Activated CD4-positive, alpha-beta T cell treated with anti-CD3 and anti-CD28 coated beads, Interleukin-2, amount 50 U/mL, for 24 hours (primary cell): ENCODE measurements at places on chromosomes 3 and 15.

DNA sequence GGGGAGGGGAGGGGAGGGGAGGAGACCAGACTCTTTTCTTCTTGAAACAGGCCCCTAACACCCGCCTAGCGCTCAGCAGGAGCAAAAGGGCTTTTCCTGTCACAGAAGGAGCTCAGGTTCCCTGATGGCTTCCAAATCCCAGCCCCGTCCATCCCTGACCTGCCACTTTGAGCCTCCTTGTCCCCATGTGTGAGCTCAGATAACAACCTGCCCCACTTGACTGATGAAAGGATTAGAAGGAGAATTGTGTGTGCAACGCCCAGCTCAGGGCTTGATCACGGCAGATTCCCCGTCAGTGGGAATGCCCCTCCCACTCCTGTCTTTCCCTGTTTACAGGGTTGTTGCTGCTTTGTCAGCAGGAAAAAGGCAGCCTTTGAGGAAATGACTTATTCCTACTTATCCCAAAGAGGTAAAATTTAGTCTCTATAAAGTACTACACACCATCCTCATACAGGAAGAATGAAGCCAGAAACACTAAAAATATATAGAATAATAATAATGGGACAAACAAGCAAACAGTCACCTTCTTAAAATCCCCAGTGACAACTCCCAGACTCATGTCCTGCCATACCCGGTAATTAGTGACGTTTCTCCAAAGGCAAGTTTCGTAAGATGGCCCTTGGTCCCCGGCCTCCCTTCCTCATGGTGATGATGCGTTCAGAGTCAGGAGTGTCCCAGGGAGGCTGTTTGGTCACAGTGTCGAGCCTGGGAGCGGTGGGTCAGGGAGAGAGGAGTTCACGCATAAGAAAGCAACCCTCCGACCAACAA is 6.1 kb upstream of the LRRC15 start:
- DNase-seq, result no peak

DNA sequence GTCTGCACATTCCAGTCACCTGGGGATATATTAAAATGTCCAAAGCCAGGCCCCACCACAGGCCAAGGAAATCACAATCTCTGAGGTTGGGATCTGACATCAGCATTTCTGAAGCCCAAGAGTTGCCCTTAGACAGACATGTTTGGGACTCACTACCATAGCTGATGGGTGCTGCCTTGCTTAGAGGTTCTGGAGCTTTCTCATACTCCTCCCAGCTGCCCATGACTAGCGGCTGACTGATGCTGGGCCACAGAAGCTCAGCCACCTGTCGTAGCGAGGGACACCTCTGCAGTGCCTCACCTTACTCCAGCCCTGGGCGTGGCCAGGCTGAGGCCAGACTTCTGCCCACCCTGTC is 58.8 kb upstream of the XCR1 start:
- DNase-seq, result no peak

GRCh38 chr15:48636511-48636910 is 9.0 kb downstream of the FBN1 start:
- no peak for DNase-seq

DNA sequence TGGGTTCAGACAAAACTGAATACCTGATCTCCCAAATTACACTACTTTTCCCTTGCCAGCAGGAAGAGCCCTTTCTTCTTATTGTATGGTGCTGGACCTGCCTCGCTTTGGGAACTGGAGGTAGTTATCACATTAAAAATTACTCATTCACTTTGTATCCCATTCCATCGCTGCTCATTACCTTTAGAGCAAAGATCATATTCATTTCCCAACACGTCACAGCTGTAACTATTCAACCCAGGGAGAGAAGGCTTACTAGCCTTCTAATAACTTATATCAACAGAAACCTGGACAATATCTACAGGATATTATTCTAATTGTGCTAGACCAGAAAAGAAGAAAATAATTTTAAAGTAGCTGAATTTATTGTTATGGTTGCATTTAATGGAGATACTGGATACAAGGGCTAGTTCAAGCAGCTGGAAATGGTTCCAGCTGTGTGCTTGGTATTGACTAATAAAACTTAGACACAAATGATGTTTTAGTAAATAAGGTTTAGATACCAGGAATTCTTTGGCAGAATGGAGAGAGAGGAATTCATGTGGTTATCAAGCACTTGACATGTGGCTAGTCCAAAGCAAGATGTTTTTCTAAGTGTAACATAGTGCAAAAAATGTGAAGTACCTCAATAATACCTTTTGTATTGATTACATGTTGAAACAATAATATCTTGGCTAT is 656.3 kb downstream of the ROBO1 start:
- DNase-seq, result no peak

- no peak for DNase-seq
These were observed 218.8 kb downstream of the TBL1XR1 start for GRCh38 chr3:176978441-176978840.

DNA sequence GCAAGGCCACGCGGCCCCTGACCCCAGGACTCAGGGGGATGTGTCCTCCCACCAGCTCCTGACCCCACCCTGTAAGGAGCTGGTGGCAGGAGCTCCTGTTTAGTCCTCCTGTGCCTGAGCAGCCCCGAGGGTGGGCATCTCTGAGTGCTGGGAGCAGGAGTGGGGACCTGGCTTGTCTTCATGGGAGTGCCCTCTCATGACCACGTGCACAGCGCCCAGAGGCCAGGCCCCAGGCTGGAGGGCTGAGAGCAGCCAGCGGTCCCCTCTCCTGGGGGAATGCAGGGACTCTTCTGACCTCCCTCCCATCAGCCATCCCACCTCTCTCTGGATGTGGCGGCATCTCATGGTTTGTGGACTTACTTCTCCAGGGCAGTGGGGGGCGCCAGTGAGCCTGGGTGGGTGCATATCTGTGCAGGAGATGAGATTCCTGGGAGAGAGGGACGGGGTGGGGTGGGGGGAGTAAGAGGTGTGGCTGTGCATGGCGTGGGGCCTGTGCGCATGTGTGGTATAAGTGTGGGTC is 205.6 kb downstream of the TBC1D2B start:
- no peak for DNase-seq

DNA sequence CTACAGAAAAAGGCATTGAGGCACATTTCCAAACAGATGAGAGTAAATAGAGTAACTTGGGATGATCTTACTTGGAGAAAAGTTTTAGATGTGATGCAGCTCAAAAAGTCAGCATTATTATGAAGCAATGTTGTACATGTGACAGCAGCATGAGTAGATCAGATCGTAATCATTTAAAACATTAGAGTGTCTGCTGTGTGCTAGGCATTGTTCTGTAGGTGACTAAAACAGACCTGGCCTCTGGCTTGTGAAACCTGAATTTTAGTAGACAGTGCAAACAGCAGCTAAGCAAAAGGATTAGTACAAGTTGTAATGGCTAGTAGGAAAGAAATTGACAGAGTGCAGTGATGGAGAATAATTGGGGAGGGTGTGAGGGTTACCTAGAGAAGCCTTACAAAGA is 15.1 kb downstream of the UBE2E1 start:
- no peak for DNase-seq

- no peak for DNase-seq
These were observed 241.1 kb upstream of the ICE2 start for GRCh38 chr15:60720086-60720485.

GRCh38 chr3:156579427-156579851 is 24.5 kb upstream of the SSR3 start:
- DNase-seq, result no peak

DNA sequence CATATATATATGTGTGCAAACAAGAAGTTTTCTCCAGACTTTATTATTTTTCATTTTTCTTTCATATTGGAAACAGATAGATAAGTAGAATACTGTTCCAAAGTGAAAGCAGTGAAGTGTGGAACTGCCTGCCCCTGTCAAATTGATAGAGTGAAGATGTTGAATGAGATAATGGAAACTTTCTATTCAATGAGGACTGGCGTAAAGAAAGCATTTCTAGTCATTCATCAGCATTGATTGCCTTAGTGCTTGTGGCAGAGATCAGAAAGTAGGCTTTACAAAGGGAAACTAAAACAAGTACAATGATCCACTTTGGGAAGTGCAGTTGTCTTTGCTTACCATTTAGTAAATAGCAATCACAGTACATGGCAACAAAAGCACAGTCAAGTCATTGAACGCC is 300.0 kb downstream of the CADM2 start:
- no peak for DNase-seq

DNA sequence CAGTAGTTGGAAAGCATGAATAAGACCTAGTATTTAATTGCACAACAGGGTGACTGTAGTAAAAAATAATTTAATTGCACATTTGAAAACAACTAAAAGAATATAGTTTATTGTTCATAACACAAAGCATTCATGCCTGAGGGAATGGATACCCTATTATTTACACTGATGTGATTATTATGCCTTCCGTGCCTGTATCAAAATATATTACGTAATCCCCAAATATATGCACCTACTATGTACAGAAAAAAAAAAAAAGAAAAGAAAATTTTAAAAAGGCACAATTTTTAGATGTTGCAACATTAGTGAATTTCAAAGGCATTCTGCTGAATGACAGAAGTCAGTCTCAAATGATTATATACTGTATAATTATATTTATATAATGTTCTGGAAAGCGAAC is 647.2 kb upstream of the BCHE start:
- no peak for DNase-seq

- DNase-seq, result no peak
These were observed 5.2 kb downstream of the FURIN start for GRCh38 chr15:90873488-90873997.

- no peak for DNase-seq
These were observed 112.2 kb downstream of the FEZF2 start for GRCh38 chr3:62261121-62261520.

GRCh38 chr3:28343144-28343543 is 5.4 kb upstream of the ZCWPW2 start:
- no peak for DNase-seq

GRCh38 chr15:25239471-25240345 is 199.1 kb downstream of the UBE3A start:
- no peak for DNase-seq

GRCh38 chr3:148950806-148951205 is 40.5 kb upstream of the GYG1 start:
- no peak for DNase-seq

GRCh38 chr3:65507437-65507836 is 531.3 kb downstream of the MAGI1 start:
- DNase-seq, result no peak

GRCh38 chr3:24315356-24315755 is 179.3 kb downstream of the THRB start:
- DNase-seq, result no peak

DNA sequence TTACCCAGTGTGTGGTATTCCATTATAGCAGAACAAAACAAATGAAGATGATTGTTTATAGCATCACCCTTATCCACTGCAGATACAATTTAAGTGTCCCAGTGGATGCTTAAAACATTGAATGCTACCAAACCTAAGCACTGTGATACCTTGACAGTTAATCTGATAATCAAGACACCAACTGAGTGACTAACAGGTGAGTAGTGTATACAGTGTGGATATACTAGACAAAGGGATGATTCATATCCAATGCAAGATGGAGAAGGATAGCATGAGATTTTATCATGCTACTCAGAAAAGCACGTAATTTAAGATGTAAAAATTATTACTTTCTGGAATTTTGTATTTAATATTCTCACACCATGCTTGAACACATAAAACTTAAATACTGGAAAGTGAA is 1449.0 kb downstream of the OTOL1 start:
- no peak for DNase-seq

DNA sequence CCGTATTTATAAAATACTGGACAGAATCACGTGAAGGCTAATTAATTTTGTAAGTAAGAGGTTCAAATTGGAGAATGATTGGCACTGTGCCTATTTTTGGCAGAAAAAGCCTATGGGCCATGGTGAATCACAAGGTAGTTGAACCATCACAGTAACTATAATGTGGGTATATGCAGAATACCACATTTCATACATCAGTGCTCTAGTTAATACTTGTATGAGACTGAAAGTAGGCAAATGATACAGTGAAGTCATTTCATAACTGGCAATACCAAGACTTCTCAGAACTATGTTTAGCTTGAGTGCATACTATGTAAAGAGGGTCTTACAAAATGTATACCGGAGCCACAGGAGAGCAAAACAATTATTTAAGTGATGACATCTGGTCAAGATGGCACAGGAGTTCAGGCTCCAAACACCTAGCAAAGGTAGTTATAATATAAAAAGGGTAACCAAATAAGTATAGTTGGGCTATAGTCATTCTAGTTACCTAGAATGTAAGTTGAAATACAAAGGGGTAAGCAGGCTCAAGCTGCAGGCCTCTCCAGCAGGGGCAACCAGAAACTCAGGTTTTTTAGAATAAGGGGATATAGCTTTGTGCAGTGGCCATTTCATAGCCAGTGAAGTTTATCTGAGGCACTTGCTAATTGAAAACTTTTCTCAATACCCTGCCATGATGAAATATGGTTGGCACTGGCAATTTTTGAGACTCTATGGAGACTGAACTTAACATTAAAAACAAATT is 19.1 kb downstream of the GPR160 start:
- DNase-seq, result no peak

GRCh38 chr3:195397524-195397923 is 45.3 kb downstream of the ACAP2 start:
- DNase-seq, result no peak

DNA sequence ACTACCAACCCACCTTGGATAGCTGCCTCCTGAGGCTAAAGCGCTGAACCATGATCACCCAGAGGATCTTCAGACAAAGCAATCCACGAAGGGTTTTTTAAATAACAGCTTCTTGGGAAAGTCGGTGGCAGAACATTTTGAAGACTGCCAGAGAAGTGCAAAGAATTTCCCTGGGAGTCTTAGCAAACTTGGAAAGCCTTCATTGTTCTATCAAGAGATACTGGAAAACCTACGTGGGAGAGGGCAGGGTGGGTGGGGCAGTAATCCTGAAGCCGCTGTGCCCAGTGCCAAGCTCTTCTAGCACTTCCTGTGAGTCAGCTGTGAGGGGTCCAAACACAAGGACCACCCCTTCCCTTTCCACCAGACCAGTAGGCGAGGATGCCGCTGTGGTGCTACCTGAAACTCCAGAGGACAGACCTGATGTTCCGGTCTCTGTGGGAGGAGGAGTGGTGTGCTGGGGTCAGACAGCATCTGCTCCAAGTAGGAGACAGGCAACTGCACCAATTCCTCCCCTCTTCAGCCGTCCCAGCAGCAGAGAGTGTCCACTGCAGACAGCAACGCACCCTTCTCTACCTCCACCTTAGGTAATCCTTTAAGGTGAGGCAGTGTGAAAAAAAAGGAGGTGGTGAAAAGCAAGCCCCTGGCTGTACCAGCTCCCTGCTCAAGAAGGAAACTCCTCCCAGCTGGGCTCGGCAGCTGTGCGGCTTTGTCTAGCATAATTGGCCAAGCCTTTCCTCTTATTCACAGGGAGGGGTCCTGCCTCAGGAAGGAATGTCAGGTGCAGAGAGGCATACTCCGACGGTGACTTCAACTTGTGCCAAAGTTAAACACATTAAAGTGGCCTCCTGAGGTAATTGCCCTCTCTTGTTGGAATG is 99.0 kb downstream of the TMCC1 start:
- no peak for DNase-seq

GRCh38 chr15:74603026-74603788 is 12.4 kb upstream of the CLK3 start:
- DNase-seq, result no peak

DNA sequence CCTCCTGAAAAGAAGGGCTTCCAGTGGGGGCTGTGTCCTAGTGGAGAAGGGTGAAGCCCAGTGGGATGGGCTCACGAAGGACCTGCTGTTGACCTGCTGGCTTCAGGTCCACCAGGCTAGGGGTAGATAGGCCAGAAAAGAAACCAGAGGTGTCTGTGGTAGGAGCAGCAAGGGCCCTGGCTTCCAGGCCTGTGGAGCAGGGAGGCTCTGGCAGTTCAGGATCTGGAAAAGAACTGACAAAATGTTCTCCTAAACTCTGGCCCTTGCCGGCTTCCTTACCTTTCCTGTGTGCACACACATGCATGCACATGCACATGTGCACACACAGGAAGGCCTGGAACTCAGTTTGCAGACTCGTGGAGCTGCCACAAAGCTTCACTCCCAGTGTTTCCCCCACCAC is 49.7 kb downstream of the ABHD2 start:
- DNase-seq, result no peak
